NCI-H774 (cell line): ENCODE measurements at places on chromosomes 16 and 17.

DNA sequence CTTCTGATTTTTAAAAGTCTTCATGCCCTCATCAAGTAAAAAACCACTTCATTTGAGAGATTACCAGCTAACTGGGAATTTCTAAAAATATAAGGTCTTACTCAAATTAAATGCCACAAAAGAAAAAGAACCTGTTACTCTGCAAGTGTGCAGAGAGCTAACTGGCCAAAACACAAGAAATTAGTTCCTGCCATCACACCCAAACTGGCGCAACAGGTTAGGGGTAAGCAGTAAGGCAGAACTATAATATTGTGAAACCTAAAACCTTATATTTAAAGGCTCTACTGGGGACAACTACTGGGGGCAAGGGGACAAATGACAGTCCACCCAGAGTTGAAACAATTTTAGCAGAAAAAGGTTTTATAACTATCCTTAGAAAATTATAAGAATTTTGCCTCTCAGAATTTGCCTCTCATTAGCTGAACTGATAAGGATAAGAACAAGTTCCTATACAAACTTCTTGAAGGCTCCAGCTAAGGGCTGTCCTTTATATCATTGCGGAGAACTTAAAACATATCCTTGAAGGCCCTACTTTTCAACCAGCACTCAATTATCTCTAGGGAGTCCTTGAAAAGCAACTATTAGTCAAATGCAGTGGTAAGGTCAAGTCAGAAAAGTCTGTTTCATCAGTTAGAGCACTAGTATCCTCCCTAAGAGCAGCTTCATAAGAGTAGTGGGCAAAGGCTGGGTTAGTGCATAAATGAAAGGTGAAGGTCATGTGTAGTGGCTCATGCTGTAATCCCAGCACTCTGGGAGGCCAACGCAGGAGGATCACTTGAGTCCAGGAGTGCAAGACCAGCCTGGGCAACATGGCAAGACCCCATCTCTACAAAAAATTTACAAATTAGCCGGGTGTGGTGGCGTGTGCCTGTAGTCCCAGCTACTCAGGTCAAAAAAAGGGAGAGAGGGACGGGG is 31.5 kb downstream of the SMURF2 start:
- DNase-seq: no peak

DNA sequence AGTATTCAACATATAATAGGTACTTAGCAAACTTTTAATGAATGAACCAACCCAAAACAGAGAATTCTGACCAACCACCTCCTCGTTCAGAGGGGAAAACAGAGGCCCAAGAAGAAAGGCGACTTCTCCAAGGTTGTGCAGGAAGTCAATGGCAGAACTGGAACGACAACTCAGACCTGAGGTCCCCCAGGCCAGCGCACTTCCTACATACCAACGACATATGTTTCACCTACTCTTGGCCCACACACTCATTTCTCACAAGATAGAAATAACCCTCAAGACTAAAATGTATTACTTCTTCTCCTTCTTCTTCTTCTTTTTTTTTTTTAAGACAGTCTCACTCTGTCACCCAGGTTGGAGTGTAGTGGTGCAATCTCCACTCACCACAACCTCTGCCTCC is 14.4 kb downstream of the CHCT1 start:
- DNase-seq: no peak

DNA sequence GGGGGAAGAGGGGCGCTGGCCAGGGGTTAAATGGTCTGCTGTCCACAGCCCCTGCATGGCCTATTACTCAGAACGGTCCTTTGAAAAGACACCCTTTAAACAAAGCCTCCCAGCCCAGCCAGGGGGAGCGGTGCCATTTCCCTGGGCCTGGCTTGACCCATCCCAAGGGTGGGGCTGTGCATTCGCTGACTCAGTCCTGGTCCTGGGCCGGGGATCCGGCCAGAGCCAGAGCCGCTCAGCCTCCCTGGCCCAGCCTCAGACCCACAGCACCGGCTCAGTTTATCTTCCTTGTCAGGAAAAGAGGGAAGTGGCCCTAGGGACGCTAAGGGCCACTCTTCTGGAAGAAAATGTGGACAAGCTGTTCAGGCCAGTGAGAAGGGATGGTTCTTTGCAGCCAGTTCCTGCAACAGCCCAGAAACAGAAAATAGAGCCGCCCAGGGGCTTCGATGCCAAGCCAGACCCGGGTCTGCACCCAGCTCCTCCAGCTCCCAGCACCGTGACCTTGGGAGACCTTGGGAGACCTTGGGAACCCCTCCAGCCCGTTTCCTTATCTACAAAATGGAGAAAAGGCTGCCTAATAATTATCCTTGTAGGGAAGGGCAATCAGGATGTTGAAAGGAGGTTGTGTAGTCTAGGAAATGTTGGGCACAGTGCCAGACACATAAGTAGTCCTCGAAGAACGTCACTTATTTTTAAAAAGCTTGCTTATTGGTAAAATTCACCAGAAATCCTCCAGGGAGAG is 82.5 kb downstream of the ZDHHC7 start:
- no peak for DNase-seq

- no peak for DNase-seq
Observed at GRCh38 chr16:79171504-79171903, 429.0 kb downstream of the MAF start.

- DNase-seq: no peak
Observed at GRCh38 chr17:76121932-76122430, 18.4 kb upstream of the EXOC7 start.
